ENCODE measurements at places on chromosomes 5 and 9.

- DNase-seq, result no peak
Measured at GRCh38 chr9:76894198-76894597, 11.7 kb downstream of the PRUNE2 start.

- no peak for DNase-seq
Measured at GRCh38 chr5:91998774-91999173, 615.7 kb upstream of the ARRDC3 start.

- no peak for DNase-seq
Measured at GRCh38 chr5:140591747-140592372, 27.2 kb downstream of the SLC35A4 start.

GRCh38 chr9:19430201-19430760 is 21.5 kb downstream of the ACER2 start:
- no peak for DNase-seq

DNA sequence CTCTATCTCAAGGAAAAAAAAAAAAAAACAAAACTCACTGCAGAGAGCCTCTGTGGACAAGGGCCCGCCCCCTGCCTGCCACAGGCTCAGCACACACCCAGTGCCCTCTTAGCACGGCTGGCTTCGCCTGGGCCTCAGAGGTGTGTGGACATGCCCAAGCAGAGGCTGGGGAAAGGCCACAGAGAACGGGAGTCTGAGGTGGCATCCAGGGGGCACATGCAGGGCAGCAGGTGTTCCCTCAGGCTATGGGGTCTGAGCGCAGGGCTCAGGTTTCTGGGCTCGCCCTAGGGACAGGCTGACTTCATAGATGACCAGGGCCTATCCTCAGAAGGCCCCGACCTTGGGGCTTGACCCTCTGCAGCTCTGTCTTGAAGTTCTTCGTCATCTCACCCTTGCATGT is 138.7 kb downstream of the ZNF354C start:
- no peak for DNase-seq

- no peak for DNase-seq
Measured at GRCh38 chr9:37184905-37185867, 64.8 kb downstream of the ZCCHC7 start.

GRCh38 chr9:100346836-100347235 is 5.9 kb downstream of the TEX10 start:
- DNase-seq, result no peak

DNA sequence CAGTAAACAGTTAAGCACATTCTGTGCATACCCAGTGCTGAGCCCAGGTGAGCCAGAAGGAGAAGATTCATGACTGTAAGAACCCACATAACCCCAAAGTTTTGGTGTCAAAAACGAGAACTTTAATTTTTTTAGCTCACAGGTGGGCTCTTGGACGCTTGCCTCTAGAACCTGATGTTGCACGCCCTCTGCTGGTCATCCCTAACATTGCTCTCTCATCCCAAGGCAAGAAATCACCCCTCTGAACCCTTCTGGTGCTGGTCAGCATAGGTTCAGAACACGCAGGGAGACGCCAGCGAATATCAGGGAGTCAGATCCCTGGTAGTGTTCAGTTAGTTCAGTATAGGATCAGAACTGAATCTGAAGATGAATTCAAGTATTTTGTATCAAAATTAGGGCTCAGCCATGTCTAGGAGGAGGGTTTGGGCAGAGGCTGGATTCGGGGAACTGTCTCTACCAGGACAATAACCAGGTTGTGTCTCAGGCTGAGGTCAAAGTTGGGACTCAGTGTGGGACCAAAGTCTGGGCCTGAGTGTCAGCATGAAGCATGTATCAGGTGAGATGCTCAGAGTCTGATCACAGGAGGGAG is 4.1 kb upstream of the DNAJB5 start:
- DNase-seq, result peak; percentile 58

DNA sequence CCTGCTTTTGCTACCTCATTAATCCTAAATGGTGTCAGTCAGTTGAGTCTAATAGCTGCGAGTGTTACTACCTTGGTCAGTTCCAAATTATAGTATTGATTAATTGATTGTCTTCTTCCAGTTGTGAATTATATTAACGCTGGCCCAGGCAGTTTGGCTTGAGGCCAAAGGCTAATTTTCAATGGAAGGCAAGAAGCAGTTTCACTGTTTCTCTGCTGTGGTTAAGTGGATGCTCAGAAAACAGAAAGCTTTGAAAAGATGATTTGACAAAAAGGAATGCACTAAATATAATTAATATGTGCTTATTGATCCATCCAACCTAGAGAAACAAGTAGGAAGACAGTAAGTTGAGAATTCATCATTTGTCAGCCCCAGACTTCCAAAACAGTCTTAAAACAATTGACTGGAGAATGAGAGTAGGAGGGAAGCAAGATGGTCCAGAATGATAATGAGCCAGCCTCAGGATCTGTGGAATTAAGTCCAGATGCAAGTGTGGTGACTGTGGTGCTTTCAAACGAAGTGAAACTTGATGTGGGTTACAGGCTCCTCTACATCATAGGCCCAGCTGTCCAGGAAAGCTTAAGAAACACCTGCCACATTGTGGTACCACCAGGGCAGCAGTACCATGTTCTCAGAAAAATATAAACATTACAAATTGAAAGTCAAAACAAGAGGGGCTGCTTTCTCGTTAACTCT is 1371.0 kb upstream of the DMAC1 start:
- DNase-seq, result no peak

DNA sequence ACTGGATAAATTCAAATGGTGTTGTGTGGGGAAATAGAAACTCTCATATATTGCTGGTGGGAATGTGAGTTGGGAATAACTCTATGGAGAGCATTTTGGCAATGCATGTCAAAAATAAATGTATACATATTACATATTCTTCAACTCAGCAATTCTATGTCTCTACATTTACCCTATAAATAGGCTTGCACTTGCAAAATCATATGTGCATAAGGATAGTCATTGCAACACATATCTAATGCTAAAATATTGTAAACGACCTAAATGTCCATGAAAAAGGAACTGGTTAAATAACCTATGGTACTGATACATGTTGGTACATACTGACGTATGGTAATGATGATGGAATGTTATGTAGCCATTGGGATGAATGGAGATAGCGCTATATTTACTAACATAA is 94.5 kb upstream of the CHD1 start:
- no peak for DNase-seq

- no peak for DNase-seq
Measured at GRCh38 chr9:95497772-95498171, 19.0 kb downstream of the PTCH1 start.

DNA sequence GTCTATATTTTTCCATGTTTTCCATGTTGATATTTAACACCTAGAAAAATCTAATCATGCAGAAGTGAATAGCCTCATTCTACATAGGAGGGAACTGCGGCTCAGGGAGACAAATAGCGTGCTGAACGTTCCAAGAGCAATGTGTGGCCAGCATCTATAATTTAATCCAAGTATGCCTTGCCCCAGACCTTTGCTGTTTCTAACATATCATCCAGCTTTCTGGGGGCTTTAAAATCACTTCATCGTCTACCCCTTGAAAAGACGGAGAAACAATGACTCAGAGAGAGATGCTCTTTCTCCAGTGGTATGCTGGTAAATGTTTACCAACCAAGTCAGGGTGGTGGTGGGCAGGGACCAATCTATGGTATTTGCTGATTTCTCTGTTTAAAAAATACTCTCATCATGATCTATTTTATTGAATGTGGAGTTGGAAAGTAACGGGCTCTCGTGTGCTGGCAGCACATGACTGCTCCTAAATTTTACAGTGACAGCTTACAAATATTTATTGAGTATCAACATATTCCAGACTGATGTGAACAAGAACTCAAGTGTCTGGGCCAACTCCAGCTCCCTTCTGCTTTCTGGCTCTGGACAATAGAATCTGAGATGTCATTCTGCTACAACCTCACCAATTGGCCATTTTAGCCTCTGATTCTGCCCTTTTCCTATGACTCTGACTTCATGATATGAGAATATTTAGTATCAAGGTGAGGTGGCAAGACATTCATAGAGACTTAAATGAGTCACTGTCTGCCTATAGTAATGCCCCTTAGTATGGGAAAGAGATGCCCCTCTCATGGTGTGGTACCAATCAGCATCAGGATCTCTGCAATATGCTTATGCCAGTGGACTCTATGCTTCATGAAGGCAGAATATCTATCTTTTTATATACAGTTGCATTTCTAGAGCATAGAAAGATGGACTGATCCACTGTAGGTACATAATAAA is 407.4 kb upstream of the TNC start:
- peak; percentile 5 for DNase-seq

DNA sequence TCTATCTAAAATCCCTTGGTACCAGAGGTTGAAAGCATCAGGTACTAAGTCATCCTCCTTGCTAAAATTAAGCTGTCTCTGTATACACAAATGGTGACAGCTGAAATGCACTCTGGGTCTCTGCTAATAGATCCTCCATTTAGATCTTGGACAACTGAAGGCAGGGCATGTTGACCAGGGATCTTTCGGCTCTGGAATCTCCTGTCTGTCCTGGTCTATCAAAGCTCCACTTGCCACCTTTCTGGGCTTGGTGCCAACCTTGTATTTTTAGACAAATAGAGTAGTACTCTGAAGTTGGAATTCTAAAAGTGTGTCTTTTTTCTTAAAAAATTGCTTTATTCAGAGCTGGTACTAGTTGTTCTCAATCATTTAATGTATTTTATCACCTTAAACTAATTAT is 135.2 kb upstream of the HMHB1 start:
- no peak for DNase-seq

GRCh38 chr9:32427111-32427873 is 42.8 kb downstream of the ACO1 start:
- DNase-seq, result no peak

- DNase-seq, result no peak
Measured at GRCh38 chr9:7613931-7614330, 185.6 kb downstream of the DMAC1 start.

DNA sequence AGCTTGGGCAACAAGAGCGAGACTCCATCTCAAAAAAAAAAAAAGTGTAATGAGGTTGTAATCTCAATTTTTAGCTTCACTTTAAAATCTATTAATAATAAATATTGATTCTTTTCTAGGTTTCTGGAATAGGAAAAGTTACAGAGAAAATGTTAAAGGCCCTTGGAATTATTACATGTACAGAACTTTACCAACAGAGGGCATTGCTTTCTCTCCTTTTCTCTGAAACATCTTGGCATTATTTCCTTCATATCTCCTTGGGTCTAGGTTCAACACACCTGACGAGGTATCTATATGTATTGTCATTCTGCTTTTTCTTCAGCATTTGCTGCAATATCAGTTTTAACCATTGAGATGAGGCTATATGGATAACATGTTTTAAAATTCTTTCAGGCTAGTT is 26.6 kb upstream of the ANKDD1B start:
- no peak for DNase-seq

DNA sequence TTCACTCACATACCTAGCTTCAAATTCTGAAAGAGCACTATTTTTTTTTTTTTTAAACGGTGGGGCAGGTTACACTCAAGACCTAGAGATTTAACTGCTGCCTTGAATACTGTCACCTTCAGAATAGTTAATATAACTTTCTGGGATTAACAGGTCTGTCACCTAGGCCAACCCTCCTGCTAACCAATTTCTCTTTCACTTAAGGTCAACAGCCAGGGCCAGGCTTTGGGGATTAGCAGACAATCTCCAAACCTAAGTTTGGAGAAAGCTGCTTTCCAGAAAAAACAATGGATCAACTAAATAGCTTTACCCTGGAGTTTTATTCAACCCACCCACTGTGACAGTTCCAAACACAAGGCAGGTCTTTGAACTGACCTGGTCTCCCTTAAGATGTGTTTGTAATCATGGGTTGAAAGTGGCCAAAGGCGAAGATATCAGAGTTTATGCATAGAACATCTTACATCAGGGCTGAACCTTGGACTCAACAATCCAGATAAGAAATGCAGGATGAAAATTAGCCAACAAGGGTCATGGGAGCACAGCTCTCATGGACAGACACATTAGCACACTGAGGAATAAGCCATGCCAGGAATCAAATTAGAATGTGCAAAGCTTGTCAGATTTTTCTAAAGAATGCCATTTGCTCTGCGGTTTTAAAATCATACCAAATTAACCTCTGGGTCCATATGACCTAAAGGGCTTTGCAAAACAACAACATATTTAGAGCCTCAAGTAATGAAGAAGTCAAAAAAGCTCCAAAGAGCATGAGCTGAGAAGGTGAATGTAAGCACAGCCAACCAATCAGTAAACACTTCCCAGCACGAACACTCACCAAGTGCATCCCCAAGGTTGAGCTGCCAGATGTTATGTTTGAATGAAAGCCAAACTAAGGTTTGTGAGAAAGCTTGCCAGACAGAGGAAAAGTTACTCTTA is 538.5 kb upstream of the DMAC1 start:
- no peak for DNase-seq

GRCh38 chr5:131647048-131647769 is 12.2 kb upstream of the RAPGEF6 start:
- no peak for DNase-seq

GRCh38 chr5:56876327-56876726 is 33.1 kb upstream of the SETD9 start:
- no peak for DNase-seq

Data from activated CD4-positive, alpha-beta T cell treated with anti-CD3 and anti-CD28 coated beads, Interleukin-2, amount 50 U/mL, for 16 hours (primary cell).